DMS 273 treated with DMSO at 0.1 percent for 48 hours (cell line): ENCODE measurements at places on chromosomes 3 and 15.

- DNase-seq: no peak
Observed at GRCh38 chr3:180401226-180401625, 200.7 kb upstream of the TTC14 start.

DNA sequence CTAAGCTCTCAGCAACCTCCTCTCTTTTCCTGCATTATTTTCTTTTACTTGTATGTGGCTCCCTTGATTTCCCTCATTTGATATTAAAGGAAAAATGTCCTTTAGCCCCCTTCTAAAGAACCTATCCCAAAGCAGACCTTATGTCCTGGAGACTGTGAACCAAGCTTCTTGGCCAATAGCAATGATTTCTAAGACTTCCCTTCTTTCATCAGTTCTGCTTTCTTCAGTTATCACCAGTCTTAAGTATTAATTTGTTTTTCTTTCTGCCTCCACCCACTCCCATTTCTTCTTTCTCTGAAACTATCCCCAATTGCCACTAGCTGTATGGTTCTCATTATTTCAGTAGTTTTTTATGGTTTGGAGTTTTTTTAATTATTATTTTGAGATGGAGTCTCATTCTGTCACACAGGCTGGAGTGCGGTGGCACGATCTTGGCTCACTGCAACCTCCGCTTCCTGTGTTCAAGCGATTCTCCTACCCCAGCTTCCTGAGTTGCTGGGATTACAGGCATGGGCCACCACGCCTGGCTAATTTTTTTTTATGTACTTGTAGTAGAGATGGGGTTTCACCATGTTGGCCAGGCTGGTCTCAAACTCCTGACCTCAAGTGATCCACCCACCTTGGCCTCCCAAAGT is 12.1 kb downstream of the TMOD3 start:
- DNase-seq: no peak

DNA sequence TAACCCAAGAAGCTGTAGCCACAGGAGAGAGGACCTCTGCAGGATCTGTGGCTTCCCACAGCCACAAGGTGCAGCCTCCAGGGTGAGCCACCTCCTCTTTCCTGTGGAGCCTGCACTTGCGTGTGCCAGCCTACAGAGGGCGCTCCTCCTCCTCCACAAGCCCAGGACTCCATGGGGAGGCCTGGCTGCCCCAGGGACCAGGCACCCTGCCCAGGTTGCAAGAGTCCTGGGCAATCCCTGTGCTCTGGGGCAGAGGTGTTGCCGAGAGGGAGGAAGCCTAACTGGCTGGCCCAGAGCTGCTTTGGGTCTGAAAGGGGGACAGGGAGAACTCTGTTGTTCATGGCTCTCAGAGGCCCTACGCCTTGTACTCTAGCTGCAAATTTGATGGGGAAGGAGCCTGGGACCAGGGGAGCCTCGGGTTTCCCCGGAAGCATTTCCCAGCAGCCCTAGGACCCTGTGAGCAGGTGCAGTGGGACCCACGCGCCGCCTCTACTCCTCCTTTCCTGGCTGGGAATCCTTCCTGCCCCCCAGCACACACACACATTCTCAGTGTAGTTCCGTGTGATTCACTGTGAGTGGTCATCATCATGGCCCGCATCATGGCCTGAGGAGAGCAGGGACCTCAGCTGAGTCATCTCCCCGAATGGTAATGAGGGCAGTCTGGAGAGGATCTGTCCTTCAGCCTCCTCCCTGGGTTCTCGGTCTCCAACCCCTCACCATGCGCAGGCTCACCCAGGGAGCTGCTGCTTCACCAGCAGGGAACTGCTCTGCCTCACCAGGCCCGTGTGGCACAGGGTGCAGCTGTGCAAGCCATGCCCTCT is 24.3 kb downstream of the TBC1D21 start:
- no peak for DNase-seq

- DNase-seq: no peak
Observed at GRCh38 chr15:33411596-33412540, 101.1 kb downstream of the RYR3 start.

GRCh38 chr15:79526376-79526775 is 94.2 kb downstream of the MINAR1 start:
- no peak for DNase-seq

- no peak for DNase-seq
Observed at GRCh38 chr3:46953234-46954010, 23.1 kb downstream of the CCDC12 start.

DNA sequence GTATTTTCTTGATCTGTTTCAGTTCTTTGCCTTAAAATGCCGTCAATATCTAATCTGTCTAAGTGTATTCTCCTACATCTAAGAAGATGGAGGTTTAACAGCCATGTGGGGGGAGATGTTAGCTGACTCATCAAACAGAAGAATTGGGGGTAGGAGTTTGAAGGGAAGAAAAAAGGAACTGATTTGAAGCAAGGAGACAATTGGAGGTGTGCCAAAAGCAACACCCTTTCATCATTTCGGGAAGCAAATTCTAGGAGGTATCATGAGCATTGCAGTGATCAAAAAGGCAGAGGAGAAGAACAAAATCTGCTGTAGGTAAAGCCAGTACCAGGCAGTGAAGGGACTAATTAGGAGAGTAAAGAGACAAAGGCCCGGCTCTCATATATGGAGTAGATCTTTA is 337.3 kb upstream of the TBC1D5 start:
- no peak for DNase-seq

GRCh38 chr3:185847506-185847905 is 22.7 kb upstream of the IGF2BP2 start:
- no peak for DNase-seq
